Epithelial cell of umbilical artery (primary cell): ENCODE measurements at places on chromosomes 4 and X. TPM values are rescaled to one million over a fixed set of nuclear protein-coding genes. Genes with fewer than 3 reads are reported as not detected.

The UGT2B17 gene
- not detected in 2 replicates for total RNA-seq

The RS1 gene
- not detected in 2 replicates for total RNA-seq

The GBA3 gene
- not detected in 2 replicates for total RNA-seq

The FAM149A gene
- total RNA-seq, result under 0.01 TPM in 1 of 2 replicates, not detected in the other

The TCEAL7 gene
- total RNA-seq, result 5.5 and 18.4 TPM in 2 replicates

The PPARGC1A gene
- total RNA-seq, result not detected in 2 replicates

The FAAH2 gene
- 0.65 TPM in 1 of 2 replicates, not detected in the other for total RNA-seq

The PRPS1 gene
- total RNA-seq, result 29.6 and 40.6 TPM in 2 replicates

The EVC2 gene
- 6.8 and 11.7 TPM in 2 replicates for total RNA-seq

The IL1RAPL1 gene
- total RNA-seq, result 5.9 and 6.2 TPM in 2 replicates

The CYBB gene
- not detected in 2 replicates for total RNA-seq

The STARD8 gene
- total RNA-seq, result 3.2 and 6.1 TPM in 2 replicates

The RAB9B gene
- 0.15 and 0.32 TPM in 2 replicates for total RNA-seq

The UCP1 gene
- total RNA-seq, result 0.32 TPM in 1 of 2 replicates, not detected in the other

The TKTL2 gene
- total RNA-seq, result not detected in 2 replicates

The SHOX gene
- not detected in 2 replicates for total RNA-seq

The ATP2B3 gene
- not detected in 2 replicates for total RNA-seq

The TCEAL6 gene
- total RNA-seq, result not detected in 2 replicates

The MAP9 gene
- 1.6 and 2.7 TPM in 2 replicates for total RNA-seq
